ENCODE measurements at places on chromosomes 7 and 10.

DNA sequence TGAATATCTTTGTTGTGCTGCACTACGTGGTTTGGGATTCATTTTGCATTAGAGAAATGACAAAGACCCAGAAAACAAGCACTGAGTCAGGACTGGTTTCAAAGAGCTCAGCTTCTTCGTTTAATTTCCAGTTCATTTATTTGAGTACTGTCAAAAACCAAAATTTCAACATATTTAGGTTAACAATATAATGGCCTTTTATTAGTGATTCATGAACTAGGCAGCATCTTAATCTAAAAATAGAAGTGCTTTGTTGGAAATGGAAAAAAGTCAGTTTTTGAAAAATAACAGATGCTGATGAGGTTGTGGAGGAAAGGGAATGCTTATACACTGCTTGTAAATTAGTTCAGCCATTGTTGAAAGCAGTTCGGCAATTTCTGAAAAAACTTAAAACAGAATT is 856.4 kb downstream of the LRMDA start:
- DNase-seq = no peak

DNA sequence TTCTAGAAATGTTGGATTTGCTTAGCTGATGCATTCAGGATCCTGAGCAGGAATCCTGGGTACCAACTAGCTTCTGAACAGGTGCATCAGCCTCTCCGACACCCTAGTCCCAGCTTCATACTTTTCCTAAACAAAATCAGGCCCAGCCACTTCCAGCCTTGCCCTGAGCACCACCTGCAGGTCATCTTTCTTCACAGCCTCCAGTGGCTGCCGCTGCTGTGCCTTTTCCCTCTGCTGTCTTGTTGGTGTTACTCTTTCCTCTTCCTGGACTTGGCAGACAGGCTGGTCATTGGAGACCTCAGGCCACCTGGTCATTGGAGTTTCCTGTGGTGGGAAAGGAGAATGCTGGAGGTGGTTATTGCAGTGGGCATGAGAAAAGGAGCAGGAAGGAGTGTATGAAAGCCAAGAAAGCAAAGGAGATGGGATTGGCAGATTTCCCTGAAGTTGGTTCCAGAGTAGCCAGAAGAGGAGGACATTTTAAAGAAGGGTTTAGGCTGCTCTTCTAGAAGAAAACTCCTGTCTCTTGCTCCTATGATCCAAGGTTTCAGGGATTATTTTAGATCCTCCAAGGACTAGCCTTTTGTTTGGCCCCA is 48.2 kb upstream of the NFKB2 start:
- peak; percentile 82 for DNase-seq

DNA sequence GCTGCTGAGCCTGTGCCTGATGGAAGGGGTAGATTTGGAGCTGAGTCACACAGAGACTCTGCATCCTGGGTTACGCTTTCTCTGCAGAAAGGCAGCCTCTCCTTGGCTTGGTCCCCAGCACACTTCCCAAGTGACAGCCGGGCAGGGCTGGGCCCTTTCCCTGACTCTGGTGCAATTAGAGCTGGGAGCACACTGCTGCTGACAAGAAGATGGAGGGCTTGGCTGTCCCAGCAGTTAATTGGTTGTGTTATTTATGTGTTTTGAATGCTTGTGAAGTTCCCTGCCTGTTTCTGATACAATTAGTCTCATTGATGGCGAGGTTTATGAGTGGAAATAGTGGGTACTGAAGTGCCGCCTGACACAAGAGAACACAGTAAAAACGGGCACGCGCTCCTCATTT is 123.6 kb downstream of the TCERG1L start:
- no peak for DNase-seq

DNA sequence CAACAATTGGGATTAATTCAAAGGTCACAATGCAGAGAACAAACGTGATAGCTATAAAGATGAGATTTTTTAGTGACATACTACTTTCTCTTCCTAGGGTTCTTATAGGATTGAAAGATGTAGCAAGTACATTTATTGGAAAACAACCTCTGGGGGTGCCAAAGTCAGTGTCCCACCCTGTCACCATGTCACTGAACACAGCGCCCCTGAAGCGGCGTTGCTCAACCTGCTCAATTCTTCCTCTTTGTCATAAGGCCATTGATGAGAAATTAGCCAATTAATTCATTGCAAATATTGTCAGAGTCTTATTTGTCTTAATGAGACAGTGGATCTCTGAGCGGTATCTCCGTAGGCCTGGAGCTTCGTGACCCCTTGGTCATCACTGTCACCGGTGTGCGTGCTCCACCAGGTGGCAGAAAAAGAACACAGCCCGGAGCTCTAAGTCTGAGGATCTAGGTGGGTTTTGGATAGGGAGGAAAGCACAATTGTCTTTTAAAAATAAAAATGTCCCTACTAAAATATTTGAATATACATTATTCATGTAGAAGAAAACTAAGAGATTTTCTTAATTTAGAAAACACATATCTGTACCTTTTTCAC is 362.6 kb downstream of the PAXIP1 start:
- peak; percentile 64 for DNase-seq

DNA sequence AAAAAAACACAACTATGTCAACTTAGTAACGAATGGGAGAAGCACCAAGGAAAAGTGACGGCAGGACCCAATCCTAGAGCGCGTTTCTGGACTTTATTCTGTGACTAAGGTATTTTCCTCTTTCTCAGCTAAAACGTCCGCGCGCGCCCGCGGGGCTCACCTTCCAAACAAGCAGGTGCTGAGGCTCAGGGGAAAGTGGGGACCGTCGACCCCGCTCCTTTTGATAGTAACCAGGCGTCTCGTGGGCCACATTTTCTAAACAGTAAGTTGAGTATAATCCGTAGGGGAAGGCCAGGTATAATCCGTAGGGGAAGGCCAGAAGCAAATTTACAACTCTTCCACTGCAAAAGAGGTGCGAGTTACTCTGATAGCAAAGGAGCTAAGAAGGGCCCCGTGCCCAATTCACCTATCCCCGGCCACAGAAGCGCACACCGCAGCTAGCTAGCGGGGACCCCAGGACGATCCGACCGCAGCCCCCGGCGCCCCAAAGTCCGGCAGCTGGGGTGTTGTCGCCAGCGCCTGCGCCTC is 743 bp downstream of the MKI67 start:
- peak; percentile 9 for DNase-seq

- no peak for DNase-seq
Observed at GRCh38 chr10:16930540-16930939, 113.3 kb upstream of the RSU1 start.

- no peak for DNase-seq
Observed at GRCh38 chr7:93894966-93895640, 4.5 kb upstream of the TFPI2 start.

DNA sequence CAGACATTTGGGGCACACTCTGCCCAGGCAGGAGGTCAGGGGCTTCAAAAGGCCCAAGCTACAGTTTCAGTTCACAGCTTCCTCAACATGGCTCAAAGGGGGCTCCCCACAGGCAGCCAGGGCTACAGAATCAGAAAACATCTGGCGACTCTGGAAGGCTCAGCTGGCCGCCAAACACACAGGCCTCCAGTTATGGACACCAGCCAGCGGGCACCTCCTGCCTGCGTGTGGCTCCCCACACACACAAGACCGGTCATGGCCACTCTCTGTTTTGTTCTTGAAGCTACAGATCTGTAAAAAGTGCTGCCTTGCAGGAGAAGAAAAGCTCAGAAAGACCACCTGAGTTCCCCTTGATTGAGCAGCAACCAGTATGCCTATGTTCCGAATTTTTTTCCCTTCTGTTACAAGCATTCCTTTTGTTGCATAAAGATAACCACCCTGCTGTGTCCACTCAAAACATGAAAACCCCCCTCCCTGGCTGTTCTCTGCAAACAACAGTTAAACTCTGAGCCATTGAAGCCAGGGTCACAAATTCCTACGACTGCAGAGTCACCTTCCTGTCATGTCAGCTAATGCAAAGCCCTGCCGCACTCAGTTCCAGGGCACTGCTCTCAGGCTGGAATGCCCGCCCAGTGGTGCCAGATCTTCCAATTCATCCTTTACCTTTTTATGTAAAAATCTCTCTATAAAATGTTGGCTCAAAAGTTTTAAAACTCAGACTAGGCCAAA is 33.6 kb downstream of the VSTM4 start:
- DNase-seq = peak; percentile 53

- peak; percentile 31 for DNase-seq
Observed at GRCh38 chr10:76017026-76017732, 585.8 kb downstream of the LRMDA start.

GRCh38 chr10:98655492-98655891 is 208.8 kb upstream of the HPS1 start:
- DNase-seq = no peak

DNA sequence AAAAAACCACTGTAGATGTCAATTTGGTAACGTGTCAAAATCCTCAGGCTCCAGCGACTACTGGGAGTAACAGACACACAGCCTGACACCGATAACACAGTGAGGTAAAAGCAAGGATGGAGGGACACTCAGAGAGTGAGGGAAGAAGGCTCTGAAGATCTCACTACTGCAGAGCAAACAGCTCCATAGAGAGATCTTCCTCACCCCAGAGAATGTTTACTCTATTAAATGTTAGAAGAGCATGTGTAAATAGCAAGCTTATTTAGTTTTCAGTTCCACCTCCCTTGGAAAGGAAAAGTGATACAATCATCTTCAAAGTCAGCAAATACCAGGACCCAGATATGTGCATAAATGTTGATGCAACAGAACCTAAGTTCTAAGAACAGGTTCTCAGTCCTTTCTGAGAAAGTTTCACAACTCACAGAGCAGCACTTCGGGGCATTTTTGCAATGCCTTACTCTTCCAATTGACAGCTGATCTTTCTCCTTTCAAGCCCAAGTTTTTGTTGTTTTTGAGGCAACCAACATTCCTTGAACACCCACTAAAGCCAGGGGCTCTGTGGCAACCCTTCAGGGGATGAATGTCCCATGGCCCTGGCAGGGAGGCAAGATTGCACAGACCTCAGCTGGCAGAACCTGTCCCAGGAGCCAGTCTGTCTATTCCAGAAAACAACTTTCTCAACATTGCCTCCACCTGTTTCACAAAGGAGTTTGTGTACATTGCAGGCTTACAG is 177.4 kb downstream of the SFMBT2 start:
- no peak for DNase-seq

GRCh38 chr10:117424883-117425649 is 49.8 kb upstream of the PDZD8 start:
- peak; percentile 37 for DNase-seq

DNA sequence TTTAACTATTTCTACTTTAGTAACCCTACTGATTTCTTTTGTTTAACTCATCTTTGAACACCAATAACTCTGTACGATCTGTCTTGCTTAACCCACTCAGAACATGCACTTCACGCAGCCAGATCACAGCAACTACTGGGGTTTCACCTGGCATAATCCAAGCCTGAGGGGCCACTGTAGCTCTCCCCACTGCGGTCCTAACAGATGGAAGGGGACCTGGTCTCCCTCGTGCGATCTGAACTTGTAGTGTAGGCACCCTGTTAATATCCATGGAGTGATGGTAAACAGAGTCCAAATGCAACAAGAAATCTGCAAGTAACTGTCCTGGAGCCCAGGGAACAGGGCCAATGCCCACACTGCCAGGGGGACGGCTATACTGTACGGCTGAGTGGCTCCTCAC is 45.5 kb downstream of the INSIG1 start:
- DNase-seq = no peak

DNA sequence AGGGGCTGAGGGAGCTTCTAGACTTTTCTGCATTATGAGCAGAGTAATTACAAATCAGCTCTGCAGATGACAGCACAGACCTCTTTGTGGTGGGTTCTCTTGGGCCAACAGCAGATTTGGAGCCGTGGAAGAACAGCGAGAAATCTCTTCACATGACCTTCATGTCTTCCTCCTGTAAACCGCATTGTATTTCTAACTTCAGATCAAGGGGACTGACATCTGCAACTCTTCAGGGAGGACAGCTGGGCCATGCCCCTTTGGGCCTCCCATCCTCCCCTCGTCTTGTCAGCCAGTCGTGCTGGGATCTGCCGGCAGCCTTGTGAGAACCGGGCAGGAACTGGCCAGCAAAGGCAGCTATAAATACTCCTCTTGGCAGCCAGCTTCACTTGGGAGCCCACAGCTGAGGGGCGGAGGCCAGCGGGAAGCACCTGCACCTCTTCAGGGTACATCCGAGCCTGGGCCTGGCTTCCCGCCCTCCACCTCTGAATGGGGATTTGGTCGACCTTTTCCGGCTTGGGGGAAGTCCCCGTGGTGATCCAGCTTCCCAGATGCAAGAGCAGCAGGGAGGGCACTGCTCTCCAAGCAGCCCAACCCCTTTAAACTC is 54.7 kb downstream of the STEAP1B start:
- peak; percentile 21 for DNase-seq

GRCh38 chr10:7928536-7928935 is 110.2 kb downstream of the TAF3 start:
- DNase-seq = no peak

DNA sequence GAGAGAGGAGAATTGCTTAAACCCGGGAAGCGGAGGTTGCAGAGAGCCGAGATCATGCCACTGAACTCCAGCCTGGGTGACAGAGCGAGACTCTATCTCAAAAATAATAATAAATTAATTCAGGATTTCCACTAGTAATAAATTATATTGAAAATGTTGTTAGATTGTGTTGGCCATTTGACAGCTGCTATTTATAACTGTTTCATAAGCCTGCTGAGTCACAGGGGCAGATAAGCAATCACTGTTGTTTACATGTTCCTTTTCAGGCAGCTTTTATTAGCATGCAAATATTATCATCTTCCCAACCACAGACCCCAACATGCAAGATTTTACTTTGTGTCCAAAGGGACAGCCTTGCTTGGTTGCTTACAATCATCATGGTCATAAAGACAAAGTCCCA is 49.5 kb upstream of the ZNF138 start:
- no peak for DNase-seq

GRCh38 chr7:22722536-22723180 is 4.3 kb upstream of the IL6 start:
- DNase-seq = no peak

DNA sequence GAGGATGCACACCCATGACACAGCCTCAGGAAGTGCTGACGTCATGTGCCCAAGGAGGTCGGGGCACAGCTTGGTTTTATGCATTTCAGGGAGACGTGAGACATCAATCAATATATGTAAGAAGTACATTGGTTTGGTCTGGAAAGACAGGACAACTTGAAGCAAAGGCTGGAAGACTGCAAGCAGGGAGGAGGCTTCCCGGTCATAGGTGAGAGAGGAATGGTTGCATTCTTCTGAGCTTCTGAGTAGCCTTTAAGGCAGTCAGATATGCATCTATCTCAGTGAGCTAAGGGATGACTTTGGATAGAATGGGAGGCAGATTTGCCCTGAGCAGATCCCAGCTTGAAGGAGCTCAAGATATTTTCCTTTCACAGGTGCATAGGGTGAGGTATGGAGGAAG is 349.5 kb downstream of the TYW1 start:
- DNase-seq = no peak

DNA sequence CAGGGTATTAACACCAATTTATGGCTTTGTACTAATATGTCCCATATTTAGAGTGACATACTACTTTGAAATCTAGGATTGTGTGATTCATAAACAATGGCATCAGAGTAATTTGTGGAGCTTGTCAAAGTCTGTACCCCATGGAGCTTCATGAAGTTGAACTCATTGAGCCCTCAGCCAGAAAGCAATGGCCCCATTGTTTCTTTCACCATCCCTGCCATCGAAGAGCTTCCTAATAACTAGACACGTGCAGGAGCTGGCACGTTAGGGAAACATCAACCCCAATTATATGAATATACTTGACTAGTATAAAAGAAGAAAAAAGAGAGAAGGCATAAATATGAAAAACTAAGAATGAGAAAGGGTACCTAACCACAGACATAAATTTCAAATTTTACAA is 206.6 kb downstream of the CXCL12 start:
- no peak for DNase-seq
